ENCODE measurements at places on chromosomes 13 and 19.
A peak's percentile ranks its signal among the peaks of the same experiment; 100 is the strongest.

- DNase-seq, result no peak
Observed at GRCh38 chr19:33653684-33654083, 31.9 kb downstream of the CHST8 start.

DNA sequence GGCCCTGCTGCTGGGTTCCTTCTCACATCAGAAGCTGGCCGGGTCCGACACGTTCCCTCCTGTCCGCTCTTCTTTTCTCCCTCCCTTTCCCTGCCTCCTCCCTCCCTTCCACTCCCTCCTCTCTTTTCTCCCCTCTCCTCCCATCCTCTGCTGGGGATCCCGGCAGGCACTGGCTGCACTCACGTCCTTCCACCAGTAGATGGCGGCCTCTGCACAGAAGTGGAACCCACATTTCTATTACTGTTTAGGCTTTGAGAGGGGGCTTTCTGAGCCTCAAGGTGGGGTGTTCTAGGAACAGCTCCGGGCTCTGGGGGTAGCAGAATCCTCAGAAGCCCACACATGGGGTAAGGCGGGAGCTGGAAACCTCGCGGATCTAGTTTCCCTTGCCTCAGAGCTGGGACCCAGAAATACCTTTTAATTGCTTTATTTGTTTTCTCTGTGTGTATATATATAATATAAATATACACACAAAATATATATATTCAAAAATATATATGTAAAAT is 294.2 kb downstream of the ZNF536 start:
- DNase-seq, result peak; percentile 23

GRCh38 chr13:23462815-23463559 is 29.5 kb upstream of the SACS start:
- no peak for DNase-seq

DNA sequence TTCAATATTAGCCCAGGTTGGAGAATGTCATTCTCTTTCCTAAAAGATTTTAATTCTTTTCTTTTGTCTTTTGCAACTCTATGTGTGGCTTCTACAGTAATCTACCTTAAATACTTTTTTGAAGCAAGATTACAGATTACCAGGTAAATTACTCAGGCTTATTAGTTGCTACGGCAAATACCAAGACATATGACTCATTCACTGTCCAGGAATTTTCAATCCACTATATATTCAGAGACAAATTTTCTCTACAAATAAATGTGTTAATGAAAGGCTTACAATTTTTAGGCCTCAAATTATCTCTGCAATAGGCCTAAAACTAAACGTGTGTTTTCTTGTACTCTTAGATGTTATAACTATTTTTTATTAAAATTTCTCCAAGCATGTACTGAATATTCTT is 631.3 kb downstream of the DIAPH3 start:
- DNase-seq, result no peak

DNA sequence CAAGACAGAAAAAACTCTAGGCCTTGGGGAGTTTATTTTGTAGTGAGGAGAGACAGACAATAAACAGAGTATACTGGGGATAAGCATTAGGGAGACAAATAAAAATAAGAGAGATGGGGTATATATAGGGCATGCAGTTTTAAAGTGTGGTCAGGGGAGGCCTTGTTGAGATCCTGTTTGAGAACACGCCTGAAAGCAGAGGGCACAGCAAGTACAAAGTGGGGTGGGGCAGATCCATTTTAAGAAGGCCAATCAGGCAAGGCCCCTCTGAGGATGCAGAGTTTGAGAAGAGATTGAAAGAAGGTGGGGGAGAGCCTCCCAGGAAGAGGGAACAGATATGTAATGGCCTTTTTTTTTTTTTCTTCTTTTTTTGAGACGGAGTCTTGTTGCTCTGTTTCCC is 2.1 kb downstream of the PPP2R1A start:
- no peak for DNase-seq

DNA sequence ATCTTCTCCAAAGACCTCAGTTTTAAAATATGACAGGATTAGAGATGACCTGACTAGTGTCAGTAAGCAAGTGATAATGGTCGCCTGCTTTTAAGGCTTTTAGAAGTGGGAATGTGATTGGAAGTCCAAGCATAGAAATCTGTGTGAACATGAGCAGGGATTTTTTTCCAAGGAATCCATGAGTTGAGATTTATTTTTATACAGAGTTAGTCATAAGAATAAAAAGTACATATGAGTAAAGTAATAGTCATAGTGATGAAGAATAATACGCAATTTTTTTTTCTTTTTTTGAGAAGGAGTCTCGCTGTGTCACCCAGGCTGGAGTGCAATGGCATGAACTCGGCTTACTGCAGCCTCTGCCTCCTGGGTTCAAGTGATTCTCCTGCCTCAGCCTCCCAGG is 1.6 kb downstream of the ZNF546 start:
- no peak for DNase-seq

GRCh38 chr19:54434873-54435214 is 14.2 kb upstream of the LENG8 start:
- DNase-seq, result peak; percentile 23

DNA sequence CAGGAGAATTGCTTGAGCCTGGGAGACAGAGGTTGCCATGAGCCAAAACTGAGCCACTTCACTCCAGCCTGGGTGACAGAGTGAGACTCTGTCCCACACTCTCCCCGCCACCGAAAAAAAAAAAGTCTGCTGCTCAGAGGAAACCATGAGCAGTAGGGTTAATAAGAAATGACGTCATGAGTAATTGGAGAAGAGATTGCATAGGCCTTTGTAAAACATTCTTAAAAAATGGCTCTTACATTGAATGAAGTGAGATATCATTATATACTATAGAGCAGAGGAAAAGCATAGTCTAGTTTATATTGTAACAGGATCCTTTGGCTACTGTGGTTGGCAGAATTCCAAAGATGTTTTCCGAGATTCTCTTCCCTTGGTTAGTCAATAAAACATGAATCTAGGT is 228.2 kb downstream of the PCDH20 start:
- no peak for DNase-seq

DNA sequence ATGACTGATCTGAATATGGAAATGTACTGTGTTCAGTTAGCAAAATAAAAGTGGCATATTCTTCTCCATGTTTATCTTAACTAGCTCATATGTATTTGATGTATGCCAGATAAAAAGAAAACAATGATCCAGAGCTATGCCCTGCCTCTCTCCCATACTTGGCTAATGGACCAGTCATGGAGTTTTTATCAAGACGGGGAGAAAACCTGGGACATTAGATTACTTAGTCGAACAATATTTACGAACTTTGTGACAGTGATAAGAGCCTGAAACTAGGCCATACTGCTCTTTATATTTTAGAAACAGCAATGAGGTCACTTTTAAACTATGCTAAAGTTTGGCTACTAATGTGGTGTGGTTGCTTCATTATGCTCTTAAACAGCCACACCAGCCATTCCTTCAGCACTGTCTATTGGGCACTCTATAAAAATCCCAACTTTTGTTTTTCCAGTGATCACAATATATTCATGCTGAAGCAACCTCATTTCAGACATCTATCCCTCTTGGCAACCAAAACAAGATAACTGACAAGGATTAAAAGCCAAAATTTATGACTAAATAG is 265.0 kb downstream of the FGF14 start:
- no peak for DNase-seq

- DNase-seq, result no peak
Observed at GRCh38 chr13:114120591-114121011, 11.8 kb downstream of the RASA3 start.

- DNase-seq, result no peak
Observed at GRCh38 chr13:28585561-28585960, 73.4 kb upstream of the POMP start.

DNA sequence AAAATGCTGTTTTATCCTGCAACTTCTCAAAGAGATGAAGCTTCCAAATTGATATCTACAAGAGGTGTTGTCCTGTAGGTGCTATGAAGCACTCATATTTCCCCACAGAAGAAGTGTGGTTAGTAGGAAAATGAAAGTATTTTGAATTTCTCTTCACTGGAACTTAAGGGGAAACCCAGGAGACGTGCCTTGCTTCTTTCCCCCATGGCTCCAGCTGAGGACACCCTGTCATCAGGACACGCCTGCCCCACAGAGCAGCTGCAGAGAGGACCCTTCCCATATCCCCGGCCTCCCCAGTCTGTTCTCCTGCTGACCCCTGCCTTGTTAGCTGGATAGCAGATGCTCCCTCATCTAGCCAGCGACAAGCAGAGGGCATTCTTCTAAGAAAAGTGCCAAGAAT is 371.3 kb downstream of the COG6 start:
- peak; percentile 62 for DNase-seq

DNA sequence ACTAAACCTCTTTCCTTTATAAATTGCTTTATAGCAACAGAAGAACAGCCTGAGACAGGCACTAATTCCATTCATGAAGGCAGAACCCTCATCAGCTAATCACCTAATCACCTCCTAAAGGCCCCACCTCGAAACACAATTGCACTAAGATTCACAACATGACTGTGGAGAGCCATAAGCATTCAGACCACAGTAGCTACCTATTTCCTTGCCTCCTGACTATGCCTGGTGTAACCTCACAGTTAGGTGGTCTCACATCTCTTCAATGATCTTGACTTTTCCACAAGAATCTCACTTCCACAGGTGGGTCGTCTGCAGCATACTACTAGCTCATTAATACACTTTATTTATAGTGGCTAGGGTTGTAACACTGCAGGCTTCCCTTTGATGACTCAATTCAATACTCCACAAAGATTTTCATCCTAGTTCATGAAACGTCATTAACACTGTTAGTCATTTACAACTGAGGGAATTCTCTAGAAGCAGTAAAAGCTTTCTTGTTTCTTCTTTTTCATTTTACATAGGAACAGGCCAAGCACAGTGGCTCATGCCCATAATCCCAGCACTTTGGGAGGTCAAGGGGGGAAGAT is 27.1 kb downstream of the STK24 start:
- DNase-seq, result no peak

DNA sequence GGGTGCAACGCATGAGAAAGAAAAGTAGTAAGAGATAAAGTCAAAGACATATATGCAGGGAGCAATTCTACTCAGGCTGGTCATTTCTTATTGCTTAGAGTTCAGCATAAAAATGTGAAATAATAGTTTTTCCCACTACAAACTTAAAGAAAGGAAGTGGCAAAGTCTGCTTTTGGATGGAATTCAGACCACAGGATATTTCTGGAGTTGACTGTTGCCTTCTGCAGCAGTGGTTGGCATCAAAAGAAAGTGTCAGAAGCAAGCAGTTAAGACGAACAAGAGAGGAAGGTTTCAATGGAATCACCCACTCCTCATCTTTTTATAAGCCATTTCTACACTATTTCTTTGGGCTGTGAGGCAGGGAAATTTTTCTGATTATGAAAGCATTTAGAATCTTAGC is 36.2 kb upstream of the TRPC4 start:
- DNase-seq, result no peak

GRCh38 chr19:40690693-40691420 is 406 bp upstream of the NUMBL start:
- DNase-seq, result peak; percentile 90

DNA sequence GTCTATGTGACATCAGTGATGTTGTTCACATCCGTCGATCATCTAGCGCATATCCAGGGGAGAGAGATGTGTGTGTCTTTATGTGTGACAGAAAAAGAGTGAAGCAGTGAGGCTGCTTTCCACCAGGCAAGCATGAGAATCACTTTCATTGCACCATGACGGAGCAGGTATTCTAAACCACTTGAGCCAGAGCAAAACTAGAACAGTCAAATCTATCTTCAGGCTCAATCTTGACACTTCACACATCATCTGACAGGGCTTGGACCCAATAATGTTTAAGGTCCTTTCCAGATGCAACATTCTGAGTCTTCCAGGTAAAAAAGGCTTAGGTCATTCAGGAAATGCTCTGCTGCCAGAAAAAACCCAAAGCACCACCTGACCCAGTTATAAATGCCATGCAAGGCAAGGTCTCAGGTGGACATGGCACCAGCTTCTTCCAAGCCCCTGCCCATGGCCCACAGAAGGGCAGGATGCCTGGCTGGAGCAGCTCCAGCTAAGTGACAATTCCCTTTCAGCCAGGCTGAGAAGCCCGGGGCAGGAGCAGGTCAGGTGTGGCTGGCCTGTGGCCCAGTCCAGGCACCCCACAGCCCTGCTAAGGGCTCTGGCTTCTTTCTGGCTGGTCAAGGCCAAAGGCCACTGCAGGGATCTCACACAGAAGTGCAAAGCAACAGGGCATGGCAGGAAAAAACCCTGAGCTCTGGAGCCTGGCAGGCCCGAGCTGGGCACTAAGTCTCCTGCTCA is 5.0 kb downstream of the ELAVL1 start:
- no peak for DNase-seq
